ENCODE measurements at places on chromosomes 7 and 10.

DNA sequence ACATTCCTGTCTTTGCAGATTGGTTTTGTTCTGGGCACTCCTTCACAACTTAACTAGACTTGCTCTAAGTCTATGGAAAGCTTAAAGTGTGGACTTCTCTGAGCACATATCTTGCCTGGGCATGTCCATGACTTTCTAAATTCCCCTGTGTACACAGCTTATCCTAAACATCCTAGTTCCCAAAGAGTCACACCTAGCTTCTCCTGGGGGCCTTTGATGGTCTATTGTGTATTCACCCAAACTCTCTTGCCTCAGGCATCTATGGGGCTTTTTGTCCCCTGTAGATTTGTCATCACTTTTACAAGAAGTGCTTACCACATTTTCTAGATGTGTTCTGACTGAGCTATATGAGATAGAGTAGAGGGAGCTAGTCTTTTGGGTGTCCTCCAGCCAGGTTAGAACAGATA lies 12.2 kb upstream of the ZNF488 start:
- DNase-seq: no peak

DNA sequence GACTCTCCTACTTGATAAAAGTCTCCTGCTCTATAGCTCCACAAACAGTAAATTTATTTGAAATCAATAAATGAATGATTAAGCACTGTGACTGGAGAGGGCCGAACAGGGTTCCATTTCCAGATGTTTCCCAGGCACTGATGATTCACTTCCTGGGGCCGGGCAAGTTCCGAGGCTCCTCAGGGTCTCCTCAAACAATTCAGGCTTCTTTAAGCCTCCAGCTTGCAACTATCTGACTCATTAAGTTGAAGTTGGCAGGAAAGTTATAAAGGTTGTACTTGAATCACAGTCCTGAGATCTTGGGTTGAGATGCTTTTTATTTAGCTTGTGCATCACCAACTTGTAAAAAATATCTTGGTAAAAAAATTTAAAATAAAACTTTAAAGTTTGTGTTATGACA lies 612.9 kb downstream of the DNAJB6 start:
- DNase-seq: no peak

DNA sequence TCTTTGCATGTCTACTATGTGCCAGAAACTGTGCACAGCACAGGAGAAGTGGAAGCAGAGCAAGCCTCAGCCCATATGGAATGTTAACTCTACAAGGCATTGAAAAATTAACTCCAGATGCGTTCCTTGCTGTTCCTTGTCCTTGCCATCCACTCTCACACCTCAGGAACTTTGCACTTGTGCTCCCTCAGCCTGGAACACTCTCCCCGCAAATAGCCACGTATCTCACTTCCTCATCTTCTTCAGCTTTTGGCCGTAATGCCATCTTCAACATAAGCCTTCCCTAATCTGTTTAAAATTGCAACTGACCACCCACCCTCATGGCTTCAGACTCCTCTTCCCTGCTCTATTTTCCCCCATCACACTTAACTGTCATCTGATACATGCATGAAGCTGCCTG lies 83.2 kb upstream of the CAPZA2 start:
- no peak for DNase-seq

- no peak for DNase-seq
Observed at GRCh38 chr10:69864321-69864720, 62.6 kb downstream of the COL13A1 start.

- DNase-seq: no peak
Observed at GRCh38 chr7:42768045-42768444, 143.8 kb downstream of the C7orf25 start.

GRCh38 chr10:290026-290725 lies 154.9 kb downstream of the ZMYND11 start:
- DNase-seq: no peak

DNA sequence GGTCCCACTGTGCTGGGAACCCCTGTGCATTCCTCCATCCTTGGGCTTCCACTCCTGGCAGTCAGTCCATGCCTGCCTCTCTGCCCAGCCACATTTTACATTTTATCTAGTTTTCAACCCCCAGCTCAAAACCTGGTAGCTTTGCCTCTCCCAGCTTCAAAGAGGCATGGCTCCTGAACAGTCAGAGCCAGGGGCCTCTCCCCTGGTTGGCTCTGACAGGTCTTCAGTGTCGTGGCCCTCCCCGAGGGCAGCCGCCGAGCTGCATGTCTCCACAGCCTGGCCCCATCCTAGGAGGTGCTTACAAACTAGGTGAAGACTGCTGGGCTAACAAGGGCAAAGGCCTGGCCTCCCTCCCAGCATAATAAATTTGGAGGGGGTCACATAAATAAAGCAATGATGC lies 14.8 kb downstream of the COBL start:
- DNase-seq: no peak

GRCh38 chr7:100723732-100724275 lies 3.5 kb downstream of the EPO start:
- DNase-seq: no peak

- peak; percentile 19 for DNase-seq
Observed at GRCh38 chr7:50409856-50410745, 40.0 kb downstream of the FIGNL1 start.

GRCh38 chr10:111486346-111486745 lies 409.5 kb downstream of the ADRA2A start:
- DNase-seq: no peak

DNA sequence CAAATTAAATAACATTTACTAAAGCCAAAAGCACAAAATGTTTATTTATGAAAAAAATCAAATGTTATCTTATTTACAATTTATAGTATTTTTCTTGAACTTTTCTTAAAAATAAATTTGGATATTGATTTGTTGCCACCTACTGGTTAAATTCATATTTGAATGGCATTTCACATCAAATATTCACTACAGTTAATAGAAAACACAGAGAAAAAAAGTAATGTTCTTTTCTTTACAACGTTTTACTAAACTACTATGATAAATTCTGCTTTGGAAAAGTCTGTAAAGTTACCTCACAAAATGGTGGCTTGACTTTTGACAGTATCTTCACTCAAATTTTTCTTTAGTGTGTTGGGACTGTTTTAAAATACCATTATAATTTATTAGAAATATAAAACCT lies 52.7 kb downstream of the SRPK2 start:
- DNase-seq: peak; percentile 41

- DNase-seq: no peak
Observed at GRCh38 chr10:35341521-35341920, 5.2 kb downstream of the CCNY start.

DNA sequence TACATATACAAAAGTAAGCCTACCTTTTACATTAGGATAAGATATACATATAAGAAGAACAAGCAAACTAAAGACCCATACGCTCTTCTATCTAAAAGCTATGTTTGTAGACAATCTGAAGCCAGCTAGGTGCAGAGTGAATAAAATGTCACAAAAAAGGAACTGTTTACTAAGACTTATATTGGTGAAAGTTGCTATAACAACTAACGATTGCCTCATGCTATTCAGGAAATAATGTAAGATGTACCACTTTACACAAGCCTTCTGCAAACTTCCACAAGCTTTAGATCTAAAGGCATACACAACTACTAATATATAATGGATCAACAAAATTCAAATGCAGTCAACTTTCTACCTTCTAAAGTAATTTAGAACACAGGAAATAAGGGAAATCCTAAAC lies 175.1 kb downstream of the SRPK2 start:
- no peak for DNase-seq

DNA sequence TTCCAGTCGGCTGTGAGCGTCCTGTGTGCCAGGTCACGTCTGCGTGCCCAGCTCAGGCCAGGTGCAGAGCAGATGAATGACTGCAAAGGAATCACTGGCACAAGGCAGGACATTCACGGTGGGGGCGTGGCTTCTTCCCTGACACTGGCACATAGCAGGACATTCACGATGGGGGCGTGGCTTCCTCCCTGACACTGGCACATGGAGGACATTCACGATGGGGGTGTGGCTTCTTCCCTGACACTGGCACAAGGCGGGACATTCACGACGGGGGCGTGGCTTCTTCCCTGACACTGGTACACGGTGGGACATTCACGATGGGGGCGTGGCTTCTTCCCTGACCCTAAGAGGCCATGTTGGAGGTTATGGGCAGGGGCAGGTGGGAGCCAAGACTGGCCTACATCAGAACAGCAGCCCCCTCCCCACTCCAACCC lies 64.3 kb downstream of the MYL10 start:
- DNase-seq: no peak

DNA sequence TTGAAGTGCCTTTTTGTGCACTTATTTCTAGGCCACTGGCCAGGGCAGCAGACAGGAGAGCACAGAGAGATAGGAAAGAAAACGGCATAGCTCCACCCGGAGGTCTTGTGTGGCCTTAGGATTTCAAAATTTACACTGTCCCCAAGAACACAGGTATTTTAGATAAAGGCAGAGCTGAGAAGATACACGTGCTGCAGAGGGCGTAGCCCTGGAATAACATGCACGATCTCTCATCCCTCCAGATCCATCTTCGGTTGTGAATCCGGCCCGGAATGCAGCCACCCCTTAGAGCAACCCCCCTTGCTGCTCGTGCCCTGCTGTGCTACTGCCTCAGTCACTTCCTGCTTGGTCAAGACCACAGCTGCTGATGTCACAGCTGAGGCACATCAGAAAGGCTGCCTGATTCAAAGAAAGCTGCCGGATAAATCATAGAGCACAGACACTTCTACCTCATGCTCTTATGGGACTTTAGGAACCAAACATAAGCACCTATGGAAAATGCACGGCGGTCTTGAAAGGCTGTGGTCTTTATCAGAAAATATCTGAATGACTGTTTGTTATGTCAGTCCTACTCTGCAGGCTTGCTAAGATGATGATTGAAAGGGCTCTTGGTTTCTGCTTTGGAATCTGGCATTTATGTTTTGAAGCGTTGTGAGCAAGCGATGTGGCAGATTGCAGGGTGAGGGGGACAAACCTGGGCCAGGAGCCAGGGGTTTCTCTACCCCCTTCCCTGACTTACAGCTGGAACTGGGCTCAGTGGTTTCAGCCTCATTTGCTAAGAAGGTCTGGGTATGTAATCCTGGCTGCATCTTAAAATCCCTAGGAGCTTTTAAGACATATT lies 152.0 kb downstream of the SVIL start:
- DNase-seq: no peak

DNA sequence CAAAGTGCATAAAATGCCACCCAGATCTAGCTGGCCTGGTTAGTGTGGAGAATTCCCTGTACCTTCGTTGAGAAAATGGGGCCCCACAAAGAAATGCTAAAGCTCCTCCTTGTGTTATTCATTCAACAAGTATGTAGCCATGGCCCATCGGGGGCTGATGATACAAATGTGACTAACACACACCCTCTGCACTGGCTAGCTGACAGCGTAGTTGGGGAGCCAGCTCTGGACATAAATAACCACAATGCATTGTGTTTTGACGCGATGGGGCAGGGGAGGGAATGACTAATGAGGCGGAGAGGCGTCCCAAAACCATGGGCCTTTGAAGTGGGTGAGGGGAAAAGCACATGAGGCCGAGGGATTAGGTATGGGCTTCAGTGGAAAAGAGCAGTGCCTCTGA lies 28.2 kb upstream of the ASL start:
- no peak for DNase-seq

- no peak for DNase-seq
Observed at GRCh38 chr7:130875-131780, 61.2 kb upstream of the FAM20C start.

DNA sequence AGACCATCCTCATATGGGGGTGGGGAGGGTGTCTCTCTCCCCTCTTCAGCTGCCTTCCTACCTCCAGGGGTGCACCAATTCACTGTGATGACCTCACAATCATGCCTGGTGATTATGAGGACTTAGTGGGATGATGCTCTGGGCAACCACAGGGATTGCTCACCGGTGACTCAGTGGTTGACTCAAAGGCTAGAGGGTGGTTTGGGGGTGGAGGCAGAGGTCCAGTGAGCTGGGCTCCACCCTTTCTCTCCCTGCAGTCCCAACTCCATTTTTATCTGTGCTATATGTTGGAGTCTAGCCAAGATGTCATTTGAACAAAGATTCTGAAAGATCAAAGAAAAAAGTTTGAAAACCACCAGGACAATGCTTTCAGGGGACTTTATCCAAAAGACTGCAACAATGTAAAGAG lies 286.9 kb downstream of the KCNMA1 start:
- no peak for DNase-seq

DNA sequence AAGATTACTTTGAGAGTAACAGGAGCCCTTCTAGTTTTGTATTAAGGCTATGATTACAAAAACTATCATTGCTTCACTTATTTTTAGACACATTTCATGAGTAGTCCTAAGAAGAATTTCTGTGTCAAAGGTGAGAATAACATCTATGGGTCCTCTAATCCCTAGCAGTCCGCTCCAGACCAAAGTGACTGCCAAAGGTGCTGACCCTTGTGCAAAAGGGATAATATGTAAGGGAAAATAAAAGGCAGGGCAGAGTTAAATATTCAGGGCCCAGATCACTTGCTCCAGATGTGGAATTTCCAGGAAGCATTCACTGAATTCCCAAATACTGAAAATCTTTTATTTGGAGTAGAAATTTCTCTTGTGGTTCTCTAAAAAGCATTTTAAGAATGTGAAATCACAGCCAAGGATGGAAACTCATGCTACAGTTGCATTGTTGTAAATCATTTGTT lies 29.3 kb downstream of the RHOBTB1 start:
- no peak for DNase-seq

DNA sequence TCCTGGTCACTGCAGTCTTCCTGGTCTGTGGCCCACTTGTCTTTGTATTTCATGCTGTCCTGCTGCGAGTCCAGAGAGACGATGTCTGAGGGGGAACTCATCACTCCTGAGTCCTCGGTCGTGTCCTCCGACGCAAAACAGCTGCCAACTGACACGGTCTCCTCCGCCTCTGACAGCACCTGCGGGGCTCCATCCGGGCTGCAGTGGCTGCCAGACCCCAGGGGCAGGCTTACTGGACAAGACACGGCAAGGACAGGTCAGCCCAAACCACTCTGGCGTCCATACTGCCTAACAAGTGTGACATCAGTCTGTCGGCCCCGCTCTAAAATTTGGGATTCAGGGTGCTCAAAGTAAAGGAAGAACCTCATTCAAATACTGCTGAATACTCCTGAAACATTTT lies 260.8 kb upstream of the GRB10 start:
- no peak for DNase-seq

DNA sequence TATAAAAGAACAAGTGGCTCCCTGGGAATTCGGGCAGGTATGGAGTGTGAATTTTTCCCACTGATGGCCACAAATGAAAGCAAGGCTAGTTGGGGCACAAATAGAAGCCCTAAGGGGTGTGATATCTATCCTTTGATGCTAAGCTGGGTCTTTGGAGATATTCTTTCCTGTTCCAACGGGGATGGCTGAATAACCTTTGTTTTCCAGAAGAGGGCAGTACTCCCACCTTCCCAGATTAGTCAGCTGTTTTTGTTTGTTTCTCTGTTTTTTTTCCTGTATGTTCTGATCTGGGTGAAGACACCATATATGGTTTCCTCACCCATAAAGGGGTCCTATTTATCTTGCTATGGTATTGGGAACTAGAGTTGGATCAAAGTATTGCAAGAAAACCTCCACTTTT lies 947.7 kb upstream of the SORCS1 start:
- DNase-seq: no peak

- DNase-seq: no peak
Observed at GRCh38 chr7:101996131-101996691, 178.8 kb downstream of the CUX1 start.

DNA sequence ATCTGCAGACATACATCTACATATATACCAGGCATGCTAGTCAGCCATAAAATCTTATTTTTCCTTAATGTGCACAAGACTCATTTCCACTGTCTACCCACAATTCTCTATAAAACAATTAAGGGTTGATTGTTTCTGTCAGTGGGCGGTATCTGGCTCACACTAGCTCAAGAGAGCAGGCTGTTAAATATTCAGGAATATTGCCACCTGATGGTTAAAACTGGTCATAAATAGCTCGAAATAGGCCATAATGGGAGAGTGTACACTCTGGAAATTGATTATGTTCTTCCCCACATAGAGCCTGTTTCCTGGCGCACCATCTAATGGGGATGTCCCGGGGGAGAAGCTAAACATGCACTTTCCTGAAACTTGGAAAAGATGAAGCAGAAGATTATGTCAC lies 620.6 kb upstream of the ANKRD30A start:
- no peak for DNase-seq

Measured in pons (tissue), 1 donor.